ENCODE measurements at places on chromosomes 12 and 14. TPM values are rescaled to one million over a fixed set of nuclear protein-coding genes. Genes with fewer than 3 reads are reported as not detected.

DNA sequence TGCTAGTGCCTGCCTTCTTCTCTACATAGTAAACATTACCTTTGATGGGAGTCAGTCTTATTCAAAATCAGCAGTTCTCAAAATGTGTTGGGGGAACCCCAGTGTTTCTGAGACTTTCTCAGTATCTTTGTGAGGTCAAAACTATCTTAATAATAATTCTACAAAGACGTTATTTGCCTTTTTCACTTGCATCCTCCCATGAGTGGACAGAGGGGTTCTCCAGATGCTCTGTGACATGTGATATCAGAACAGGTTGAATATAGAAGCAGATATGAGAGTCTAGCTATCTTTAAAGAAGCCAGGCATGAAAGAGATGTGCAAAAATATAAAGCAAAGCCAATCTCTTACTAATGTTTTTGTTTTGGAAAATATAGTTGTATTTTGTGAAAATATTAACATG lies 144.7 kb downstream of the KTN1 start:
- no peaks in the 10 kb centered on the region for H3K4me1 ChIP-seq
- H3K4me3 ChIP-seq, result no peak overlapping the region
- H3K36me3 ChIP-seq, result peaks cover 3% of the 10 kb centered on the region
- DNase-seq, result no peak

GRCh38 chr12:59386236-59386635 lies 209.6 kb upstream of the SLC16A7 start:
- peaks cover 5% of the 10 kb centered on the region for H3K4me1 ChIP-seq
- no peaks in the 10 kb centered on the region for H3K36me3 ChIP-seq

DNA sequence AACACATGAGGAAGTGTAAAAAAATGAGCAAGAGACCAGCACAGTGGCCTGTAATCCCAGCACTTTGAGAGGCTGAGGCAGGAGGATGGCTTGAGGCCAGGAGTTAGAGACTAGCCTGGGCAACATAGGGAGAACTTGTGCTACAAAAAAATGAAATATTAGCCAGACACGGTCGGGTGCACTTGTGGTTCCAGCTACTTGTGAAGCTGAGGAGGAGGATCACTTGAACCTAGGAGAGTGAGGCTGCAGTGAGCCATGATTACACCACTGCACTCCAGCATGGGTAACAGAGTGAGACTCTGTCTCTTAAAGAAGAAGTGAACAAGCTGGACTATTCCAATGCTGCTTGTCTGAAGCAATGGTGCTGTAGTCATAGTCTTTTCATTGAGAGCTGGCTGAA lies 36.3 kb upstream of the MAP3K9 start:
- no peaks in the 10 kb centered on the region for H3K4me1 ChIP-seq
- no peaks in the 10 kb centered on the region for H3K36me3 ChIP-seq
- peaks cover 4% of the 10 kb centered on the region for H3K27me3 ChIP-seq
- no peak for DNase-seq
- H3K27ac ChIP-seq, result no peak overlapping the region

DNA sequence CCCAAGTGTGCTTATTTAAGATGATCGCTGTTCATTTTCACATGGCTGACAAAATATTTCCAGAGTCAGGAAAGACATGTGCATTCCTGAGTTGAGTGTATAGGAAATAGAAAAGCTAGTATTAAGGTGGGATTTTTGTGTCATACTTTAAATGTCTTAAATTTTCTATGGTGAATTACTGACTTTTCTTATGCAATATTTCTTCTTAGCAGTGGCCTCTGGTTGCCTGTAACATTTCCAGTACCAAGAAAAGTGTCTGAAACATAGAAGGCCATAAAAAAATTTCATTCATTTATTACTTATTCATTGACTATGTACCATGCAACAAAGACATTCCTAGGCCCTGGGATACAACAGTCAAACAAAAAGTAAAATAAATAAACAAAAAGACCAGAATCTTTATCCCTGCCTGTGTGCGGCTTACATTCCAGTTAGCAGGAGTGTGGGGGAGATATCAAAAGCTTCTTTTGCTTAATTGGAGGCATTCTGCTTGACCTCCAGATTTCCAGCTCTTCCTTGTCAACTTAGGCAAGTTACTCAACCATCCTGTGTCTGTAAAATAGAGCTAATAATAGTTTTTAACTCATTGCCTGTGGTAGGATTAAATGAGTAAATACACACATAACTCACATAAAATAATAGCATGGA lies 216.3 kb upstream of the FLRT2 start:
- no peak overlapping the region for H3K4me3 ChIP-seq
- no peaks in the 10 kb centered on the region for H3K36me3 ChIP-seq
- no peaks in the 10 kb centered on the region for H3K27me3 ChIP-seq
- no peaks in the 10 kb centered on the region for H3K4me1 ChIP-seq

- no peak for DNase-seq
- no peak overlapping the region for H3K4me3 ChIP-seq
- H3K27me3 ChIP-seq, result no peaks in the 10 kb centered on the region
- H3K27ac ChIP-seq, result no peak overlapping the region
- no peaks in the 10 kb centered on the region for H3K4me1 ChIP-seq
- no peaks in the 10 kb centered on the region for H3K36me3 ChIP-seq
These were observed 154.3 kb downstream of the RMST start for GRCh38 chr12:97616946-97617345.

DNA sequence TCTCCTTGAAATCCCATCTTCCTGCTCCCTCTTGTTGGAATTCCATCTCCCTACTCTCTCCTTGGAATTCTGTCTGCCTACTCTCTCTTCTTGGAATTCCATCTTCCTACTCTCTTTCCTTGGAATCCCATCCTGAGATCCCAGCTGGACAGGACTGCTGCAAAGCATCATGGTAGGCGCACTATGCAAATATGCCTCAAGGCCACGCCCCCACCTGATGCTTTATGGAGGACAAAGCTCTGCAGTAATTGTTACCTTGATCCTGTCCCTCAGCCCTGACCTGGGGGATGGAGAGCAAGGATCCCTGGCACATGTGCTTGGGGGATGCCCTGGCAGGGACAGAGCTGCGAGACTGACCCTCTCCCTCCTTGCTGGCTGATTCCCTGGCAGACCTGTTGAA lies 185.6 kb downstream of the TBX5 start:
- no peak overlapping the region for H3K4me3 ChIP-seq
- H3K4me1 ChIP-seq, result no peaks in the 10 kb centered on the region

DNA sequence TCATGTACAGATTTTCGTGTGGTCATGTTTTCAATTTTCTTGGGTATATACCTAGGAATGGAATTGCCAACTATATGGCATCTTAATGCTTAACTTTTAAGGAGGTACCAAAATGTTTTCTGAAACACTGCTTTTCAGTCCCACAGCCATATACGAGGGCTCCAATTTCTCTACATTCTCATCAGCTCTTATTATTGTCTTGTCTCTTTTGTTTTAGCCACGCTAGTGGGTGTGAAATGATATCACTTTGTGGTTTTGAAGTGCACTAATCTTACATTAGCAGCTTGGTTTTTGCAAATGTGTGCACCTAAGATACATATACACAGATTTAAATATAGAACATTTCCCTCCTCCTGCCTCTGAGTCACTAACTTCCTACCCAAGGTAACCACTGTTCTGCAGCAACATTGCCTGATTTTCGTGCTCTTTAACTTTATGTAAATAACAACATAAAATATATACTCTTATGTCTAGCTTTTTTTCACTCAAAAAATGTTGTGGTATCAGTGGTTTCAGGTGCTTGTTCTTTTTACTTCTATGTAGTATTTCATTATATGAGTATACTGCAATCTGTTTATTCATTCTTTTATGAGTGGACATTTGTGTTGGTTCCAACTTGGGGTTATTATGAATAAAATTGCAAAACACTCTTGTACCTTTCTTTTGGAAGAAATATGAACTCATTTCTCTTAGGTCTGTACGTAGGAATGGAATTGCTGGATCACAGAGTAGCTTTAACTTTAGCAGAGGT lies 73.1 kb downstream of the ZFP36L1 start:
- H3K4me1 ChIP-seq, result peaks cover 37% of the 10 kb centered on the region
- no peaks in the 10 kb centered on the region for H3K27me3 ChIP-seq
- H3K4me3 ChIP-seq, result no peak overlapping the region
- H3K36me3 ChIP-seq, result peaks cover 8% of the 10 kb centered on the region
- DNase-seq, result no peak

DNA sequence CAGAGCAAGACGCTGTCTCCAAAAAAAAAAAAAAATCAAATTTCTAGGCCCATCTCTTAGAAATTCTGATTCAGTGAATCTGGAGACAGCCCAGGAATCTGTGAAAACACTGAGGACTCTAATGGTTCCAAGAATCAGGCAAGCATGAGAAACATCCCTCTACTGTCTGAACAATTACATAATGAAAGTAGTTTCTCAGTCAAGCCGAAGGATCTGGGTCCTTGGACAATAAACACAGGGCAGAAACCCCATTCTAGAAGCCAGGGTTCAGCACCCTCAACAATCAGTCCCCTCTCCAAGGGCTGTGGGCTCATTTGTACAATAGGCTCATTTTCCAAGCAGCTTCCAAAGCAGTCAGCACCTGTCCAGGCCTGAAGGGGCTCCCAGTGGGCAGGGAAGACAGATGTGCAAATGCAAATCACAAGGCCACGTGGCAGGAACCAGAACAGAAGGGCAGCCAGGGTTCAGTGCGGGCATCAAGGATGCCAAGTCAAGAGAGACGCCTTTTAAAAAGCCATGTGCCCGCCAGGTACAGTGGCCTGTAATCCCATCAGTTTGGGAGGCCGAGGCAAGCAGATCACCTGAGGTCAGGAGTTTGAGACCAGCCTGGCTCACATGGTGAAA lies 96.1 kb downstream of the KSR2 start:
- no peak for DNase-seq
- peaks cover 4% of the 10 kb centered on the region for H3K27me3 ChIP-seq
- H3K36me3 ChIP-seq, result no peaks in the 10 kb centered on the region
- peaks cover 8% of the 10 kb centered on the region for H3K4me1 ChIP-seq
- no peak overlapping the region for H3K4me3 ChIP-seq
- H3K27ac ChIP-seq, result no peak overlapping the region

PPP4R4 gene
- total RNA-seq, result 3.3 TPM

MYL2 gene
- total RNA-seq, result not detected

HOXC12 gene
- total RNA-seq, result not detected

KRT86 gene
- 0.30 TPM for total RNA-seq

Measured in activated CD4-positive, alpha-beta memory T cell treated with anti-CD3 and anti-CD28 coated beads, Interleukin-2, amount 10 ng/mL, durations not matched to agents 7 days and 5 days (primary cell).